ENCODE measurements at places on chromosomes 16 and 17. TPM values are rescaled to one million over a fixed set of nuclear protein-coding genes. Genes with fewer than 3 reads are reported as not detected.

GRCh38 chr16:86117756-86118155 lies 218.8 kb downstream of the IRF8 start:
- no peak for DNase-seq

- DNase-seq: no peak
These were observed 168.1 kb upstream of the RBL2 start for GRCh38 chr16:53266156-53266555.

Gene C17orf50
- not detected for total RNA-seq

Gene SEZ6
- total RNA-seq: not detected

Gene C17orf78
- not detected for total RNA-seq

Gene PABPN1L
- total RNA-seq: not detected

DNA sequence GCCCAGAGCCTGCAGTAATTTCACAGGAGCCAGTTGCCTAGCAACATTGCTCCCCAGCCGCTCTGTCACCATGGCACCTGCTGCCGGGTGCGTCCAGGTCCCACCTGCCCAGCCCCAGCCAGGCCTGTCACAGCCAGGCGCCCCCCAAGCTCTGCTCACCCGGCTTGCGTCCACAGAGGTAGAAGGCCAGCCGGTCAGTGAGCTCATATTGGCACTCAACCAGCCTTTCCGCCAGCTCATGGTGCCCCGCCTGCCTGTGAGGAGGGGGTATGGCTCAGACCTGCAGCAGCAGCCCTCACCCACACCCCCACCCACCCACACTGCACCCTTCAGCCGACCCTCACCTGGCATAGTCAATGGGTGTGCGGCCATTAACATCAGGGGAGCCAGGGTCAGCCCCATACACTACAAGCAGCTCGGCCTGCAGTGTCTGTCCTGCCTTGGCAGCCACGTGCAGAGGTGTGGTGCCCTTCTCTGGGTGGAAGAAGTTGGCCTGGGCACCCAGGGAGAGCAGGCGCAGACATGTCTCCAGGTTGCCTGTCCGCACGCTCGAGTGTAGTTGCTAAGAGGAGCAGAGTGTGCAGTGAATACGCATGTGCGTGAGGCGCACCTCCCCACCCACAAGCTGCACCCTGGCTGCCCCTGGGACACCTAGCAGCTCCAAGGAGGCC lies 7.7 kb downstream of the GIT1 start:
- DNase-seq: no peak

- no peak for DNase-seq
These were observed 126.8 kb downstream of the ZFHX3 start for GRCh38 chr16:72921106-72921505.

DNA sequence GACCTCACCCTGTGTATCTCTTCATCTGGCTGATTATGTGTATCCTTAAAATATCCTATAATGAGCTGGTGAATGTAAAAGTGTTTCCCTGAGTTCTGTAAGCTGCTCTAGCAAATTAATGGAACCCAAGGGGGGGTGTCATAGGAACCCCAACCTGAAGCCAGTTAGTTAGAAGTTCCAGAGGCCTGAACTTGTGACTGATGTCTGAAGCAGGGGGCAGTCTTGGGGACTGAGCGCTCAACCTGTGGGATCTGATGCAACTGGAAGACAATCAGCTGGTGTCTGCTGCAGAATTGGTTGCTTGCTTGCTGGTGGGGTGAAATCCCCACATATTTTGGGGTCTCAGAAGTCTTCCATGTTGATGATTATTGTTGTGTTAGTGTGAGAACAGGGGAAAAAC lies 75.7 kb upstream of the NKD1 start:
- no peak for DNase-seq

Gene WNT9B
- total RNA-seq: 2.4 TPM

GRCh38 chr16:11036040-11036439 lies 91.7 kb downstream of the CLEC16A start:
- DNase-seq: no peak

Gene SMPD3
- total RNA-seq: 3.0 TPM

DNA sequence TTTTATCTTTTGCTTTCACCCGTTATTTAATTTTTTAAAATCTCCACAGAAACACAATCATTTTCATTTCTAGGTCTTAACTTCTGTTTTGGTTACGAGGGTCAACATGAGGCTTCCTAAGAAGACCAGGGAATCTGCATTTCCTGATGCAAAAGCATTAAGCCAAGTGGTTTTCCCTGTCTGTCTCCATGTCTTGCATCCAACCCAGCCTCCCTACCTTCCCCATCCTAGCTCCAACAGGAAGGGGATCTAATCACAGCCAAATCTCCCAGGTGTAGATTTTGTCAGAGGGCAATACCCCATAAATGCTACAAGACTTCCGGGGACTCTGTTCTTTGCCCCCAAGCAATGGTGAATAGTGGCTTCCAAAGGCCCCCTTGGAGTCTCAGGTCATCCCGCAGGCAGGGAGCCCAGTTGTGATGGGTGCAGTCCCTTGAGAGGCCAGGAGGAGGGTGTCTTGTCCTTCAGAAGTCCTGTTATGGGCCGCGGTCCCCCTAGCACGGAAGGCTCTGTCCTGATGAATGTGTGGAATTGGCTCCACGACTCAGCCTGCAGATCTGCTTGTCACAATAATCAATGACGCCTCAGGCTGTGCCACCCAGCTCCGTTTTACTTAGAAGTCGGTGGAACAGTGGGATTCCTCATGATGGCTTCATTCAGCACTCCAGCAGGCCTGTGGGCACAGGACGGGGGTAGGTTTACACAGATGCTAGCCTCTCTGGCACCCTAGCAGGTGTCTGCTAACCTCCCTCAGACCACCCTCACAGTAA lies 141.1 kb downstream of the RGS9 start:
- DNase-seq: peak; percentile 48

- DNase-seq: no peak
These were observed 27.8 kb downstream of the COPRS start for GRCh38 chr17:31830971-31831858.

- DNase-seq: no peak
These were observed 17.7 kb downstream of the C16orf82 start for GRCh38 chr16:27084307-27085028.

GRCh38 chr17:13003454-13003851 lies 14.4 kb downstream of the ELAC2 start:
- no peak for DNase-seq

GRCh38 chr16:66959704-66960161 lies 1.3 kb upstream of the CES3 start:
- DNase-seq: no peak

Gene TIMM22
- 15.4 TPM for total RNA-seq

GRCh38 chr16:66578651-66579531 lies at the start of gene CMTM2:
TSS of gene CMTM2 (plus strand) at chr16:66579463. CDS start at chr16:66579608, 145 bp downstream.
- DNase-seq: no peak

Gene EFCAB13
- 2.8 TPM for total RNA-seq

- DNase-seq: peak; percentile 57
These were observed 204.6 kb downstream of the SEC14L1 start for GRCh38 chr17:77345260-77345910.

Gene SMIM5
- total RNA-seq: 12.0 TPM

GRCh38 chr17:49557312-49558024 lies 18.2 kb upstream of the NXPH3 start:
- no peak for DNase-seq

DNA sequence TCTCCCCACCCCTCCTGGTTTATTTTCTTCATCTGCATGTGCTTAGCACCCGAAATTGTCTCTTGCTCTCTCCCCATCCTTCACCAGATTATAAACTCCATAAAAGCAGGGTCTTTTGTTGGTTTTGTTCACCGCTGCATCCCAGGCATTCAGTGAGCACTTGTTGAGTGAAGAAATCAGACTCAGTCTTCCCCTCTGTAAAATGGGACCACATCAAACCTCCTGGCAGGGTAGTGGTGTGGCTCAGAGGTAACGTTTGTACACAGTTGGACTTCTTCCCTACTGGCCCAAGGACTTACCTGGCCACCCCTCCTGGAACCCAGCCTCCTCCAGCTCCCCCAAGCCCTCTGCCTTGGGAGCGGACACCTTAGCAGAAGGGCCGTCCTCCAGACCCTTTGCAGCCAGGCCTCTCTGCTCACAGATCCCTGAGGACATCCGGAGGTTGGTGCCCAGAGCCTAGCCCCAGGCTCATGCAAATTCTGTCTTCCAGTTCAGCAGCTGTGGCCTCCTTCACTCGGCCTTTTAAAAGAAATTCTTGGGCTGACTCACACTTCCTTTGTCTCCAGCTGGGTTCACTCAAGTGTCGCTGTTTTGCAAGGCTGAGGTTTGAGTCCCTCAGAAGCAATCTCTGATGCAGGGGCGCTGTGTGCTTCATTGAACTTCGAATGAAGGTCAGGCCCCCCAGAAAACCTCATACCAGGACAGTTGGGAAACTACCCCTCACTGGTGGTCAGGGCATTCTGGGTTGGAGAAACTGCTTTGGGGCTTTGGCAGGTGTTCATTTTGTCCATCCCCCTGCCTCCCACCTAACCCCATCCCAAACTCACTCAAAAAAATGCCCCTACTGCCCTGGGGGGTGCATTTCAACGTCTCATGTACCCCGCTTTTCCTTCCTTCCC lies 16.8 kb upstream of the RMI2 start:
- peak; percentile 89 for DNase-seq

Gene BCO1
- total RNA-seq: not detected

- DNase-seq: no peak
These were observed 57.2 kb upstream of the SREBF1 start for GRCh38 chr17:17893801-17894644.

DNA sequence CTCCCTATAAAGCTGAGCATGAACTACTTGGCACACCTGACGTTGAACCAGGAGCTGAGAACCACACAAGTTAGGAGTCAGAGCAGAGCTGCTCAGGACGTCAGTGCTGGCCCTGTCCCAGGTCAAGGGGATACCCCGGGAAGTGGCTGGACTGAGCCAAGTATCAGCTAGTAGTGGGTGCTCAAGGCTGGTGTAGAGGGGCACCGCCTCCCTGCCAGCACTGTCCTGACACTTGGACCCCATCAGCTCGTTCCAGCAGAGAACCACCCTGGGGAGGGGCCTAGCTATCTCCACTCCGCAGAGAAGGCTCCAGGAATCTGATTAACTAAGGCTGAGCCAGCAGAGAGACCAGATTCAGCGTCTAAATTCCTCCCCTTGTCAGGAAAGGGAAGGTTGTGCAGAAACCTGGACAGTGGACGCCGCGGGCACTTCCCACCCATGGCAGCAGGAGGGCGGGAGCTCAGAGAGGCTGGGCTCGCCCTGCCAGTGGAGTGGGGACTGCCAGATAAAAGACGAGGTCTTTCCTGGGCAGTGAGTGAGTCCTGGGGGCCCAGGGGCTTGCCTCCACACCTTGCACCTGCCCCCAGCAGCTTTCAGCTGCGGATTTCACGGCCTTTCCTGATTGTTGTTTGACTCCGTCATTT lies 21.0 kb downstream of the C16orf90 start:
- no peak for DNase-seq

- DNase-seq: no peak
These were observed 4.8 kb downstream of the RNF213 start for GRCh38 chr17:80265205-80266068.

DNA sequence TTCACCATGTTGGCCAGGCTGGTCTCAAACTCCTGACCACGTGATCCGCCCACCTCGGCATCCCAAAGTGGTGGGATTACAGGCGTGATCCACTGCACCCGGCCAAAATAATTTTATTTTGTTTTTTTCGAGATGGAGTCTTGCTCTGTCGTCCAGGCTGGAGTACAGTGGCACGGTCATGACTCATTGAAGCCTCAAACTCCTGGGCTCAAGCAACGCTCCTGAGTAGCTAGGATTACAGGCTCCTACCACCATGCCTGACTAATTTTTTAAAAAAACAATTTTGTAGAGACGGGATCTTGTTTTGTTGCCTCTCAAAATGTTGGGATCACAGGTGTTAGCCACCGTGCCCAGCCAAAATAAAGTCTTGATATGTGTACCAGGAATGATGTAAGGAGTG lies 2.4 kb upstream of the TTLL6 start:
- no peak for DNase-seq

- DNase-seq: no peak
These were observed 6.6 kb upstream of the ADGRG3 start for GRCh38 chr16:57661510-57661909.

- DNase-seq: no peak
These were observed 10.3 kb downstream of the KCTD13 start for GRCh38 chr16:29915590-29916247.

- no peak for DNase-seq
These were observed 64.0 kb downstream of the NKD1 start for GRCh38 chr16:50611995-50612848.

DNA sequence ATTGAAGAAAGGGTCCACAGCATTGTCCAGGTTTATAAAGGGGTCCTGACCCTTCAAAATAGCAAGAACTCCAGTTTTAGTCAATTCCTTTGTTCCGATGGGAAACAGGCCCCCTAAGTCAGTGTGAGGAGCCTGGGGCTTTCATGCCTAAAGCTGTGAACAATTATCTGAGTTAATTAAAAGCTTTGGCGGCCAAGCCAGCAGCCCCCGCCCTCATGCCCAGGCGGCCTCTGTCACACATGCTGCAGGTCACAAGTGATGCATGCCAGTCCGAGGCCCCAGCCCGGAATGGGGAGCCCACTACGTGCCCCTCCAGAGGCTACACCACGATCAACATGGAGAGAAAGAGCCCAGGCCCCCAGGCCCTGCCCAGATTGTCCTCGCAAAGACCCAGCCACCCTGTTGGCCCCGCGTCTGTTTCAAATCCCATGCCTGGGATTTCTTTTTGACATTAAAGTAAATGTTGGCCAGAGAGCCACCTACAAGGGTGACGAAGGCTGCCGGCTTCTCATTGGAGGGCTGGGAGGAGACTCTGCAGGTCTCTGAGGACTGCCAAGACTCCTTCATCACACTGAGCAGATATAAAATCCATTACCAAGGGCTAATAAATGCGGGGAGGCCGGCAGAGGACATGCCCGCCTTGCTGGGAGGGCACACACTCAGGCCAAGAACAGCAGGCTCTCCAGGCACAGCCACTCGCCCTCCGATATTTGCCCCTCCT lies 14.5 kb upstream of the PITPNM3 start:
- no peak for DNase-seq

Gene TP53TG3B
- total RNA-seq: not detected

Gene GOSR2
- 35.9 TPM for total RNA-seq

DNA sequence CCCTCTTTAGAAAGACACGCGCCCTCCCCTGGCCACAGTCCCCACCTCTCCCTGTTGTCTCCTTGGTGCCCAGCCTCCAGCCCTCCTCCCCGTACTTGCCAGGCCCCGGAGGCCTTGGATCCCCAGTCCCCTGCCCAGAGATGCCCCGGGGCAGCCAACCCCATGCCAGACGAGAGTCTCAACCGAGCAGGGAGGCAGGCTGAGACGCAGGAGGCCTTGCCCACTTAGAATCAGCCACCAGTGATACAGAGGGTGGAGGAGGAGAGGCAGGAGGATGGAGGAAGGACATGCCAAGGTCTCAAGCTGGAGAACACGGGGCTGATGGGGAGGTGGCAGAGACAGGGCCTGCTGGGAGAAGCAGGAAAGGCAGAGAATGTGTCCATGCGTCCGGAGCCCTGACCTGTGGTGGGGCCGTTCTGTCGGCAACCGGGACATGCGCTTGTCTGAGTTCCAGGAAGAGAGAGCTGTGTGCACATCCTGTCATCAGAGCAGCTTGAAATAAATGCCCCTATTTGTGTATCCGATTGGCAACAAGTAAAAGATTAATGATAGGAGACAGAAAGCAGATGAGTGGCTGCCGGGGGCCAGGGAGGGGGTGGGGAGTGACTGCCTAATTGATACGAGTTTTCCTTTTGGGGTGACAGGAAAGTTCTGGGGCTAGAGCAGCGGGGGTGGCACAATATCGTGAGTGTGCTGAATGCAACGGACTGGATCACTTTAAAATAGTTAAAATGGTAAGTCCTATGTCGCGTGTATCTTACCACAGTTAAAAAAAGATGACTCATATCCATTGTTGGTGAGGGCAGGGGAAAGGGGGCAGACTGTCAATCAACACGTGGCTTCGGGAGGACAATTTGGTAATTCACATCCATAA lies 44.7 kb upstream of the MEAK7 start:
- no peak for DNase-seq
